ENCODE measurements at places on chromosomes 7 and 10. TPM values are rescaled to one million over a fixed set of nuclear protein-coding genes. Genes with fewer than 3 reads are reported as not detected.
A peak's percentile ranks its signal among the peaks of the same experiment; 100 is the strongest.

LIPN gene
- not detected for total RNA-seq

FLNC gene
- 172 TPM for total RNA-seq

TAS2R3 gene
- total RNA-seq: 0.24 TPM

SFTPA1 gene
- total RNA-seq: not detected

FAM13C gene
- 1.1 TPM for total RNA-seq

LRRC61 gene
- total RNA-seq: not detected

DNA sequence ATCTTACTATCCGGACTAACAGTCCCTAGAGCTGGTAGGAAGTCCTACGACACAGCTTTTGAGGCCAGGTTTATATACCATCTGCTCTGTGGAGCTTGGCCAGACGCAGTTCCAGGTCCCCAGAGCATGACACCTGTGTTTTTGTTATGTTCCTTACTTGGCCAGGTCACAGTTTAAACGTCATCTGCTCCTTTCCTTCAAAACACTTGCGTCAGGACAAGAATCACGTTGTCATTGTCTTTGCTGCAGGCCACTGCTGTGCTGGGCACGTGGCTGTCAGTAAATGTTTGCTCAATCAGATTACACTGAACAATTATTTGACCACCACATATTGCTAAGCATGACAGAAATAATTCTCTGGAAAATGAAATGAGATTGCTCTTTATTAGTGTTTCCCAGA, 23.9 kb downstream of the SLC18A2 start:
- DNase-seq: peak; percentile 29
- no peak overlapping the region for H3K4me3 ChIP-seq
- no peaks in the 10 kb centered on the region for H3K36me3 ChIP-seq
- no peak overlapping the region for H3K27ac ChIP-seq
- H3K4me1 ChIP-seq: peaks cover 5% of the 10 kb centered on the region

GRCh38 chr10:101013365-101013825, 13.8 kb downstream of the LZTS2 start:
- H3K27me3 ChIP-seq: no peaks in the 10 kb centered on the region
- peaks cover 39% of the 10 kb centered on the region for H3K4me1 ChIP-seq
- no peaks in the 10 kb centered on the region for H3K36me3 ChIP-seq
- H3K4me3 ChIP-seq: no peak overlapping the region
- H3K27ac ChIP-seq: no peak overlapping the region

DNA sequence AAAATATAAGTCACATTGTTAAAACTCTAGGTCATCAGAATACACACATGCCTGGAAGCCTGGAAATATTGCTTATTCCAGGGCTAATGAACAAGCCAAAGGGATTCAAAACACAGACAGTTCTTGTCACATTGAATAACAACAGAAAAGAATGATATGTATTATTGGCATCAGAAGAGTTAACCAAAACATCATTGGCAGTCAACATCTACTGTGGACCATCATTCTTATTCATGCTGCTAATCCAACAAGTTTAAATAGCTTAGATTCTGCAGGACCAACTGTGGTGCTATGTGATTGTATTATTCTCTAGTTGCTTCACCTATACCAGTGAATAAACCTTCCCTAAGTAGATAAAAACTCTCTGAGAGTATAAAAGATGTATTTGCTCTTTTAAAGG, 198.3 kb downstream of the NEBL start:
- no peaks in the 10 kb centered on the region for H3K36me3 ChIP-seq
- no peaks in the 10 kb centered on the region for H3K4me1 ChIP-seq
- no peaks in the 10 kb centered on the region for H3K27me3 ChIP-seq
- H3K27ac ChIP-seq: no peak overlapping the region

GRCh38 chr7:80681272-80681885, 42.9 kb downstream of the CD36 start:
- no peaks in the 10 kb centered on the region for H3K27me3 ChIP-seq
- no peaks in the 10 kb centered on the region for H3K36me3 ChIP-seq
- H3K4me1 ChIP-seq: no peaks in the 10 kb centered on the region

- no peak for DNase-seq
- no peak overlapping the region for H3K27ac ChIP-seq
- no peaks in the 10 kb centered on the region for H3K27me3 ChIP-seq
- H3K4me3 ChIP-seq: no peak overlapping the region
These were observed 120.2 kb downstream of the GRID1 start for GRCh38 chr10:86246279-86246940.

DNA sequence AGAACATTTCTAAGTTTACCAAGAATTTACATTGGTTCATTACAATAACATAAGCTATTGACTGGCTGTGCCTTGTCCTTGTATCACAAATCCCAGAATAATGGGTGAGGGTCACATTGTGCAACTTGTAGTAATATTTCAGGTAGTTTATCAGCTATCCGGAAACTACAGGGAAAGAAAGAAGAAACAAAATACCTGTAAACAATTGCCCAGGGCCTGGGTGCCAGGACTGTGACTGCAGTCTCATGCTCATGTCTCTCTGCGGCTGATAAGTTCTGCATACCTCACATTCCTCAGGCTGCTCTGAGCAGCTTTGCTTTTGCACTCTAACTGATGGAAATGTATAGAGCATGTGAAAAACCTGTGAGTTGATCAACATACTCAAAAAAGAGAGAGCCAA, 131.8 kb upstream of the TRIM24 start:
- H3K4me1 ChIP-seq: no peaks in the 10 kb centered on the region
- no peak overlapping the region for H3K27ac ChIP-seq
- no peak for DNase-seq
- no peaks in the 10 kb centered on the region for H3K36me3 ChIP-seq

DNA sequence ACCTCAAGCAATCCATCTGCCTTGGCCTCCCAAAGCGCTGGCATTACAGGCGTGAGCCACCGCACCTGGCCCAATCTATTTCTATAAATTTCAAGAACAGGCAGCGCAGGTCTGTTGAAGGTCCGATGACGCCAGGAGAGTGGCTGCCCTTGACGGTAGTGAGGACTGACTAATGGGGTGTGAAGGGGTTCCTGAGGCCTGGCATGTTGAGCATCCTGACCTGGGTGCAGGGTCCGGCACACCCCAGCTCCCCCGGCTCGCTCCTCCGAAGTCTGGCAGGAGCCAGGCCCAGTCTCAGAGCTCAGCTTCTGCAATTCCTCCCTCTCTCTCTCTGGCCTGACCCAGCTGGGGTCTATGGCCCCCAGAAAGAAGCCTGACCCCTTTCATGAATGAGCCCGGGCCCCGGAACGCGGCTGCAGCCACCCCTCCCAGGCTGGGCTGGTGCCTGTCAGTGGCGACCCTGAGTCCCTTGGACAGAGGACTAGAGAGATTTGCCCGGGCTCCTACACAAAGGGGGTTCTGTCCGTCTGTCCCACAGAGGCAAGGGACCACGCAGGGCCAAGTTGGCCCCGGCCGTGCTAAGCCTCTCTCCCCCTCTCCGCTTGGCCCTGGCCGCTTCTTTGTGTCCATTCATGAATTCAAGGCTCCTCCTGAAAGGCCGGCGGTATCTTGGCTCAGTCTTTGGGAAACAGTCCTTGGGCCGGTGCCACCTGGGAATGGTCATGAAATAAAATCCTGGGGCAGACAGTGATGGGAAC, 18.8 kb downstream of the MMD2 start:
- no peak for DNase-seq
- no peaks in the 10 kb centered on the region for H3K36me3 ChIP-seq
- H3K4me3 ChIP-seq: no peak overlapping the region
- no peaks in the 10 kb centered on the region for H3K27me3 ChIP-seq
- no peak overlapping the region for H3K27ac ChIP-seq

DNA sequence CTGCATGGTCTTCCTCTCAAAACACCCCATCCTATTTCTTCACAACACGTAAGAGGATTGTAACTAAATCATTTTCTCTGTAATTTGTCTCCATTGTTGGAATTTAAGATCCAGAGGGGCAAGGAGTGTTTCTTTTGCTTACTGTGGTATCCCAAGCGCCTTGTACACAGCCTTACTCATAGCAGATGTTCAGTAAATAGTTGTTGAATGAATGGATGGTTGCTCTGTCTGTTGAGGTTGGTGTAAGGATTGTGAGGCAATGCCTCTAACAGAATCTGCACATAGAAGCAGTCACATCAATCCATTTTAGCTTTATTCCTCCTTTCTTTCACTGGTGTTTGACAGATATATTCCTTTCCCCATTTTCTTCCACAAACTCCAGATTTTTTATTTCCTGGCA, 90.1 kb downstream of the ZNF365 start:
- DNase-seq: no peak
- H3K4me1 ChIP-seq: 0 out of 2 replicates have a peak, but pooled peaks cover under 1% of the 10 kb centered on the region
- no peak overlapping the region for H3K27ac ChIP-seq
- H3K27me3 ChIP-seq: no peaks in the 10 kb centered on the region
- no peak overlapping the region for H3K4me3 ChIP-seq
- H3K36me3 ChIP-seq: no peaks in the 10 kb centered on the region

Measured in SJCRH30 (cell line).